Epithelial cell of proximal tubule (primary cell): ENCODE measurements at places on chromosomes 7 and 10.

DNA sequence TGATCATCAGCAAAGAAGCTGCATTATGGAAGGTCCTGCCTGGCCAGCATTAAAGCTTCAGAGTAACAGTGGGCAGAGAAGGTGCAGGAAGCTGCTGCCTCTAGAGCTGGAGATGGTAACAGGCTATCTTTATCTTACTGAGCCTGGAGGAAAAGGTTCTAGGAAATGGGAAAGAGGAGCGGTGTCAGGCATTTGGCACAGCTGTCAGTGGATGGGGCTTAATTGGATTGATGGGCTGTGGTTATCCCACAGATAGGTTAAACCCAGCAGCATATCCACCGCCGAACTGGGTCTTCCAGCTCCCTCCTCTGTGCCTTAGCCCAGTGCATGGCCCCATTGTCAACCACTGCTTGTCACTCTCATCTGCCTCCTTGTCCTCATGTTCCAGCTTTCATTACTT, 127.6 kb downstream of the CCNY start:
- no peak for DNase-seq

DNA sequence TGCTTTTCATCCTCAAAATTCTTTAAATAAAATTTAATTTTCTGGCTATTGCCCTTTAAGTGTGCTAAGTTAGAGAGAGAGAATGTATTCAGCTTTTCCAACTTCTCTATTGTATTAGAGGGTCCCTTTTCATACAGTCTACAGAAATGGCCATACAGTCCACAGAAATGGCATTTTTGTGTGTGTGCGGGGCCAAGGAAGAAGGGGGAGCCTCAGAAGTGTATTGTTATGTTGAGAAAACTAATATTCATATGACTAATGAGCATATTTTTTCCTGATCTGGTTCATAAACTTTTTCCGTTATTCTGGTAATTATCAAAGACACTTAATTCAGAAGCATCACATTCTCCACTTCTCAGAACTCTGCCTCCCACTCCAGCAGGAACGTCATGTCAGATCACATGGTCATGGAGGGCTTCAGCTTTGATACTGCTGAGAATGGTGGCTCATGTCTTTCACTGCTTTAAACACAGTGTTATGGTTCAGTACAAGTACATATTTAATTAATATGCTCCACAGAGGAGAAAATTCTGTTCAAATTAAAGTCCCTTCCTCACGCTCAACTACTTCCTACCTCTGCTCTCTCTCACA, 37.1 kb downstream of the ELMO1 start:
- DNase-seq, result no peak

DNA sequence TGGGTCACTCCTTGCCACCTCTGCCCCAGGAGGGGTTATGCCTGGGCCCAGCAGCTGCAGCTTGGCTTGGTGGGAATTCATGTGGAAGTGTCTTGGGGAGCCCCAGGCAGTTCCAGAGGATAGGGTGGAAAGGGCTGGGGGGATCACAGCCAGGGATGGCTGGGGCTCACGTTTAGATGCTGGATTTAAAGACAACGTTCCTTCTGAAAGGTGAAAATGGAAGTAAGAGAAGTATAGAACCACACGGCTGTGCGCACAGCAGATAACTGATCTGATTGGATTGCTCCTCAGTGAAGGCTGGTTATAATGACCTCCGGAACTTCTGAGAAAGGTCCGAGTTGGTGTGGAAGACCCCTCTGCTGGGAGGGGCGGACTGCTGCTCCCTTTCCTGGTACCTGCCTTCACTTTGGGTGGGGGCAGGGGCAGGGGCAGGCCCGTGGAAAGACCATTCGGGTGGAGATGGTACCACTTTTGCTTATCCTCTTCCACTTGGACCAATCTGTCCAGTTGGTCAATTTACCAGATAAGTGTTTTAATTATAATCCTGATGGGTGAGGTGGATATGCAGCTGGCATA, 7.9 kb upstream of the MYL7 start:
- no peak for DNase-seq

DNA sequence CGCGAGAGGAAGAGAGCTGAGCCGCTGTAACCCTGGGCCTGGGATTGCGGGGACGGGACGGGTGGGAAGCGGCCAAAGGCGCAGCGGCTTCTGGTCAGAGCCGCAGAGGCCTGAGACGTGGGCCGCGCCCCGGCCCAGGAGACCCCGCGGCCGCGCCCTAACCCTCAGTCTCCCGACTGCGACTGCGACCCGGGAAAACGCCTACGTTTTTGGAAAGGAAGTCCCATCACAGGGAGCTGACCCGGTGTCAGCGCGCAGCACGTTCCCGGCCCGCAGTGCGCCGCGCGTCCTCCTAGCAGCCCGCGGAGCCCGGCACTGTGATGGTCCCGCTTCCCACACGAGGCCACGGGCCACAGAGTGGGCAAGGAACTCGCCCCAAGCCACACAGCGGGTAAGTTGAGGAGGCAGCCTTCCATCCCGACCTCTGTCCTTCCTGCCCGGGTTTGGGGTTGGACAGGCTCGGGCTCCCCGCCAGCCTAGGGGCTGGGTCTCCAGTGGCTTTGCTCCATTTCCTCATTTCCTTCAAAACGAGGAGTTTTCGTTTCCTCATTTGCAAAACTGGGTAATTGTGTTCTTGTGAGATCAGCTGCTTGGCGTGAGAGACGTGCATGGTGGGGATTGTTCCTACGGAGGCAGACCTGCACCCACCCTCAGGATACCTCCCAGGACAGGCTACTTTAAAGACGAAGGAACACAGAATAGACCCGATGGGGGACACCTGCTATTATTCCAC, 1.2 kb downstream of the GPNMB start:
- DNase-seq, result no peak

GRCh38 chr10:116241642-116242410, 31.2 kb downstream of the GFRA1 start:
- no peak for DNase-seq

DNA sequence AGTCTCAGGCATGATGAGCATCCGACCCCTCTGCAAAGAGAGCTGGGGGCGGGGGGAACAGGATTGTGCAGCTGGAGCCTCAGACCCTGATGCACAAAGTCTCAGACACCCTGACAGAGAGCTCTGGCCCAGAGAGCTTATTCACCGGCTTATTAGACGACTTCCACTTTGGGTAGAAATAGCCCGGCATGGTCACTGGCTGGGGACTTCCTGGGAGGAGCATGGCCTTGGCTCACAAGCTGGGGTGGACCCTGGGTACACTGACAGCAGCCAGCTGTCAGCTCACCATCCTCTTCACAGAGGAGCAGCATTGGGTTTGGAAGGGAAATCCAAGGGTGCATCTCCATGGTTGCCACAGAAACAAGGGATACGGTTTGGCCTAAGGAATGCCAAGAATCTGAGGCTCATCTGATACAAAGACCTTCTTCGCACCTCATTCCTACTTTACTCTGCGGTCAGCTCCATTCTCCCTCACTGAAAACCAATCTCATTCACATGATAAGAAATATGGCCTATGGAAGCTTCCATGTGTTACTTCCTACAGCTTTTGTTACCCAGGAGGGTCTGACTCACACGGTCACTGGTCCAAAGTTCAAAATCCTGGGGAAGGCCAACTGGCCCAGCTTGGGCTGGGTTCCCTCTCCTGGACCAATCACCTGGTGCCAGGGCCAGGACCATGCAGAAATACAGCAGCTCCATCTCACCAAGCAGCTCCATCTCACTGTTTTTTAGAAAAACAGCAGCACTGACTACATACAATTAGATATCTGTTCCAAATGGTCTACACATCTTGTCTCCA, 25.1 kb downstream of the ZNF467 start:
- DNase-seq, result no peak
